ENCODE measurements at places on chromosomes 1 and 21. TPM values are rescaled to one million over a fixed set of nuclear protein-coding genes. Genes with fewer than 3 reads are reported as not detected.
A peak's percentile ranks its signal among the peaks of the same experiment; 100 is the strongest.

The REN gene
- 8.3 TPM for total RNA-seq

The OR2T5 gene
- total RNA-seq, result not detected

DNA sequence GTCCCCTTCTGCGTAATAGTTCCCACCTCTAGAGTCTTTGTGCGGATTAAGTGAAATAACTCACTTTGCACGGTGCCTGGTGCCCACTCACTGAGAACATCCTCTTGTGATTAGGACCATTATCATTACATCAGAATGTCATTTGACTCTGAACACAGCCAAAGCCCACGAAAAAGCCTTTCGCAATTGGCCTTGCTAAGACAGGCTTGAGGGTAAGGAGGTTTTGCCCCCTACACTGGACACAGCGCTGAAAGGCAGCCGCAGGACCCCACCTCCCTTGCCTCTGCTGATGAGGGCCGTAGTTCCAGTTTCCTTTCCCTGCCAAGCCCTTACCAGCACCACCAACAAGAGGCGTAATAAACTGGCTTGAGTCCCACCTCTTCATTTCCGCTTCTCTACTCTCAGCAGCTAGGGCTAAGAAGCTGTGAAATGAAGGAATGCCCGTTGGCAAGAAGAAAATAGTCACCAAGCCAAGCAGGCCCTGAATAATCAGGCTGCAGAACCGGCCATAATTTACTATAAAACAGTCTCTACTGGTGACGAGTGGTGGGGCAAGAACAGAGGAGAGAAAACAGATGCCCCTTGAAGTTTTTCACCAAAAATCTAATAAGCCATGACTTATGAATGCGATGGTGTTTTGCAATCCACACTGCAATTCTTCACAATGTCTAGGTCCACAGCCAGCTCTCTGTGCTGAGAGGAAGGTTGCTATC lies 53.1 kb downstream of the SH3GLB1 start:
- no peak for DNase-seq

The PDPN gene
- total RNA-seq, result not detected

The CATSPERE gene
- total RNA-seq, result 0.54 TPM

The MIA3 gene
- 66.0 TPM for total RNA-seq

DNA sequence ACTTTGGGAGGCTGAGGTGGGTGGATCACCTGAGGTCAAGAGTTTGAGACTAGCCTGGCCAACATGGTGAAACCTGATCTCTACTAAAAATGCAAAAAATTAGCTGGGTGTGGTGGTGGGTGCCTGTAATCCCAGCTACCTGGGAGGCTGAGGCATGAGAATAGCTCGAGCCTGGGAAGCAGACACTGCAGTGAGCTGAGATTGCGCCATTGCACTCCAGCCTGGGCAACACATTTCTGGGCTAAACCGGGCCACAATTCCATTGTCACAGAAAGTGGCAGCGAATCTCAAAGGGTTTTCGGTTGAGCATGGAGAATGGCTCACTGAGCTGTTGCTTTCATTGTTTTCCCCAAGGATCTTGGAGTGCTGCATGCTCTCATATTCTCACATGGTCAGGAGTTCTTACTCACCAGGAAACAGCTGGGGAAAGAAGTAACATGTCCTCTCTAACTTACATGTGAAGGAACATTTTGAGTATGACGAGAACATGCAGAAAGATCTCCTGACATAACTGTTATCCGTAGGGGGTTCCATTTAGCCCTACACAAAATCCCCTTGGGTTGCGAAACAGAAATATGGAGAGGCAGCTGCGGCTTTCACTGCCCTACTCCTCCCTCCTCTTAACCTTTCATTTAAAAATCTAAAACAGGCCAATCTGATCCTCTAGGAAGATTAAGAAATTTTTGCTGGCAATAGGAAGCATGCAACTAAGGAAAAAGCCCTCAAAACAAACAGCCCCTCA lies 341.1 kb downstream of the PCP4 start:
- DNase-seq, result no peak

DNA sequence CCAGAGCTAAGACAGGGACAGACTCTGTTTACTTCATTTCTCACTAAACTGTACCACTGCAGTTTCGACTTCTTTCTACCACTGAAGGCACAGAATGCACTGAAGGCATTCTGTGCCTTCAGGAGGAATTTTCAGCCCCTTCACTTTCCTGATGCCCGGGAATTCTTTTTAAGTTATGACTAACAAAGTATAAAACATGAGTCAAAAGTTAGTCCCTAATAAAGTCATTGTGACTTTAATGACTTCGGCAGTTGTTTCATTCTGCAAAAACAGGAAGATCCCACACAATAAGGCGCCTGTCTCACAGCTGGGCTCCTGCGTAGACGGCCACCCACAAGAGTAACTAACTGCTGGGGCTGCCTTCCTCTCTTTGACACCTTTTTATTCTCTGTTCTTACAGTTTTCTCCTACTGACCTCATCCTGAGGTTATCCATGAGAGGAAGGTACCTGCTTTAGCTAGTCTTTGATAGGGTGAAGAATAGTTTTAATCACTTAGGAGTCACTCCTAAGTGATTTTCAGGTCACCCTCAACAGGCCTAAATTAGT lies 183.9 kb upstream of the SGIP1 start:
- DNase-seq, result no peak

DNA sequence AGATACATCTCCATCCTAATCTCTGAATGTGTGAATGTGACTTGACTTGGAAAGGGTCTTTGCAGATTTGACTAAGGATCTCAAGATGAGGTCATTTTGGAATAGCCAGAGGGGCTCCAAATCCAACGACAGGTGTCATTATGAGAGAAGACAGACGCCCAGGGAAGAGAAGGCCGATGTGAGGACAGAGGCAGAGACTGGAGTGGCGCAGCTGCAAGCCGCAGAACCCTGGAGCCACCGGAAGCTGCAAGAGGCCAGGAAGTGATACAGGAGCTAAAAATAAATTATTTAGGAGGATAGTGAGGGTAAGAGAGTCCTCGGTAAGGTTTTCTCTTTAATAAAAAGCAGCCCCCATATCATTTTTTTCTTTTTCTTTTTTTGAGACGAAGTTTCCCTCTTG lies 9.7 kb upstream of the AADACL4 start:
- DNase-seq, result no peak

DNA sequence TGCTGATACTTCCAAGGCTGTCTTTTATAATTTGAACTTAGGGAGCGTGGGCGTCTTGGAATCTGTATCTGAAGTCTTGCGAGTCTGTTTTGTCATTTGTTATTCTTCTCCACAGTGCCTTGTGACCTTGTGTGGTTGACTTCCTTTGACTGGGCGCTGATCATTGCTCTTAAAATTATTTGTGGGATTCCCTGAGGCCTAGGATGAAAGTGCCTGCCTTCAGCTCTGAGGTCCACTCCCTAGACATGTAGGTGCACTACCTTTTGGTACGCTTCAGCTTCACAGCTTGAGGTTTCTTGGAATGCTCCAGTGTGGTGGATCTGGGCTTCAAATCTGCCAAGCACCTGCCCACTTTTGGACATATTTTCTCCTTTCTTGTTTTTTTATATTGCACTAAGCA lies 50.2 kb upstream of the IGSF5 start:
- DNase-seq, result no peak

GRCh38 chr1:109208394-109208793 lies 5.3 kb upstream of the SARS1 start:
- no peak for DNase-seq

DNA sequence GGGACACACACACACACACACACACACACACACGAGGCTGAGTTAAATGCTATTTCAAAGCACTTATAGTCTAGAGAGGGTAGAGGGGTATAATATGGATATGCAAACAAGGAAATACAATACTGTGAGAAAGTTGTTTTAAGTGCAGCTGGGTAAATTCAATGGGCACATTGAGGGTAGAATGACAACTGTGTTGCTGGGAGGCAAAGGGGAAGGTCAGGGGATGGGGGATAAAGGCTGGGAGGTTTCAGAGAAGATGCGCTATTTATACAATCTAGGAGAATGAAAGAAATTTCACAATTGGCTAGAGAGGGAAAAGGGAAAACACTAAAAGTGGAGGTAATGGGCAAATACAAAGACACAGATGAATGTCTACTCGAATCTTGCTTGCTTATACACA lies 19.4 kb downstream of the EXTL2 start:
- no peak for DNase-seq

DNA sequence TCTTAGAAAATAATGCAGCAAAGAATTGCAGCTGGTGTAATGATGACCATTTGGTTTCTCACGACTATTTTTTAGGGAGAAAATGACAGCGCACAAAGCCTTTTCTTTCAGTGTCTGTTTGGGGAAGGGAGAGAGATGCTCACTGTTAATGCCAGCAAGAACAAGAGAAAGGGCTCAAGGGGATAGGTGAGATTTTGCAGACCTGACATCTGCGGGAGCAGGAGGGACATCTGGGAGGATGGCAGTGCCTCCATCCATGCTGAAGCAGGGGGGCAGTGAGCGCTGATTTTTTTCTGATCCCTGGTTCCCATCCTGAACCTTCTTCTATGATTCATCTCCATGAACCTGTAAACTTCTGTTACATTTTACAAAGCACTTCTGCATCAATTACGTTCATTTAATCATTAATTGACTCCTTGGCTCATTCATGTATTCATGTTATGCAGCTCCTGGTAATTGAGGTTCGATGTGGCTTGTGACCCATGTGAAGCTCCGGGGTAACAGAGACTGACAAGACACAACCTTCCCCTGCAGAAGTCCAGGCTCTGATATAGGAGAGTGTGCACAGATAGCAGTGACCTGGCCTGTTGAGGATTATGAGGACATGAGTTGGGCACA lies 595.3 kb downstream of the PTPRU start:
- DNase-seq, result no peak

- no peak for DNase-seq
Measured at GRCh38 chr1:40469327-40469726, 7.8 kb upstream of the ZFP69 start.

GRCh38 chr1:228842094-228842775 lies 107.0 kb downstream of the RHOU start:
- no peak for DNase-seq

DNA sequence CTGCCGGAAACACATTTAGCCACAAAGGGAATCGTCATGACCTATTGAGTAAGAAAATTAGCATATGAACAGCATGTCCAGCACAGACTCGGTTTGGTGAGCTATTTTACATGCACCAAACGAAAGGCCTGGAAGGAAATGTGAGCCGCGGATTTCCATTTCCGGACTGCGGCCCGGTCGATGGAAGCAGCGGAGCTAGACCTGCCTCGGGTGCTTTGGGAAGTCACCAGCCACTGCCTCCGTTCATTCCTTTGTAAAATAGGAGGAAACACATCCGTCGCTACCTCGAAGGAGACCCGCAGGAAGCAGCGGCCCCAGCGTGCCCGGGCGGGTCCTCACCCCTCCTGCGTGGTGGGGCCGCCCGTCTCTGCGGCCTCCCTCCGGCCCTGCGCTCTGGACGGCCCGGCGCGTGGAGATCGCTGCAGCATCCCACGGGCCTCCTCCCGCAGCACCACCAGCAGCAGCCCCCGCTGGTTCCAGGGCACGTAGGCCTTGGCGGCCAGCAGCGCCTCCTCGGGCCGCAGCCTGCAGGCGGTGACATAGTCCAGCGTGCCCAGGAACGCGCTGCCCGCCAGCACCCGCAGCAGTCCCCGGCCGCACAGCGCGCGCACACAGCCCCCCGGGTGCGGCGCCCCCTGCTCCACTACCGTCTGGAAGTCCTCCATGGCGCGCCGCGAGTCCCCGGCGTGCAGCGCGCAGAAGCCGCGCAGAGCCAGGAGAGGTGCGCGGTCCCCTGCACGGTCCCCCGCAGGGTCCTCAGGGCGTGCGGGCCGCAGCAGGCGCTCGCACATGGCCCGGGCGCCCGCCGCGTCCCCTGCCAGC lies 12.1 kb downstream of the TTC34 start:
- DNase-seq, result peak; percentile 68

- no peak for DNase-seq
Measured at GRCh38 chr1:156342166-156342955, 4.0 kb downstream of the TSACC start.

DNA sequence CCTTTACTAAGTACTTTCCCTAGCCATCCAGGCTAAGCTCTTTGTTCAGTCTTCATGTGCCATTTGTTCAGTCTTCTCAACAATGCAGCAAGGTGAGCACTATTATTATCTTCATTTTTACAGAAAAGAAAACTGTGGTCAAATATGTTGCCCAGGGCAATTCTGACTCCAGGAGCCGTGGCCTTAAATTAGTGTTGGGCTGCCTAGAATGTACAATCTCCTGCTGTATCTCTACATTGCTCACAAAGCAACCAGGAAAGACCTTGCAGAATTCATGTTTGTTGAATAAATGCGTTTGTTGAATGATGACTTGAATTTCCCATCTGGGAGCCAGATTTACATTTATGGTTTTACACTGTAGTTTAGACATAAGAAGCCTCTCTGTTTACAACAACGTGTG lies 14.2 kb downstream of the CD101 start:
- DNase-seq, result no peak

DNA sequence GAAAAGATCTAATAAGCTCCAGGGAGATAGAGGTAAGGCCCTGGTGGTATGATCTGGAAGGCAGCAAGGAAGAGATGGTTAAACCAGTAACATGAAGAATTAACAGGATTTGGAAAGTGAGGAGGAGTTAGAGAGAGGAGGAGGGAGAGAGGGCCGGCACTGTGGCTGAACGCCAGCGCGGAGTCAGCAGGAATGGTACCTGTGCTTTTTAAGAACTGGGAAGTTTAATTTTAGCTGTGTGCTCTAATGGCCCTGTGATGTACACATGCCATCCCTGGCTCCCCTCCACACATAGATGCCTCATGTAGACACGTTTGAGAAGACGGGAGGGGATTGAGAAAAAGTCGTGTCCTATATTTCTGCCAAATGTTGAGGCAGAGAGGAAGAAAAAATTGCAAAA lies 13.8 kb upstream of the AVPR1B start:
- no peak for DNase-seq

DNA sequence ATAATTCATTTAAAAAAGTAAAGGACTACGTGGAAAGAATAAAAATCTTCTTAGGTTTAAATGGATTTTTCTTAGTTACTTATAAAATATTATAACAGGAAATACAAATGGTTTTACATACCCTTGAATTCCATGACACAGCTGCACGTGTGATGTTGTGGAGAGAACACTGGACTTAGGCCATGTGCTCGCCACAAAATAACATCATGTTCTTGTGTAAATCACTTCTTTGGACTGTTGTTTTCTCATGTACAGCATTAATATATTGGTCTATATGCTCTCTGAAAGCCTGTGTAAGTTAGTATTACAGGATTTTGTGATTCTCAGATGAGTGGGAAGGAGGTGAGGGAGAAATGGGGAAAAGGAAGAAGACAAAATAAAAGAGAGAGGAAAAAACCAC lies 228.2 kb downstream of the DNM3 start:
- no peak for DNase-seq

DNA sequence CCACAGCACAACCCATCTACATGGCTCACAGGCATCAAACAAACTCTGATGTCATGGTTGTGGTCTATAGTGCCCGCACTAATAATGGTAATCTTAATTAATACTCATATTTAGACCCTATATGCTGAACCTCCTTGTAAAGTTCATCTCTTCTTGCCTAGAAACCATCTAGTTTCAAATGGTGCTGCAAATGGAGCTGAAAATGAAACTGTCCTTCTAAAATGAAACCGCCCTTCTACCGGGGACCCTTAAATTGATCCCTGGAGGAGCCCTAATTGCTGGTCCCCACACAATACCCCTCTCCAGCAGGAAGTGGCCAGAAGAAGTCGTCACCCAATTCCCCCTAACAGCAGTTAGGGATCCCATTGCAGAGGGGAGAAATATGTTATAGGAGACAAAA lies 612.6 kb downstream of the MRPL39 start:
- DNase-seq, result no peak

The TMEM82 gene
- total RNA-seq, result not detected

The F13B gene
- not detected for total RNA-seq

Measured in hematopoietic multipotent progenitor cell (in vitro differentiated cells).